Globus pallidus (tissue), 1 donor: ENCODE measurements at places on chromosomes 2 and 18.

DNA sequence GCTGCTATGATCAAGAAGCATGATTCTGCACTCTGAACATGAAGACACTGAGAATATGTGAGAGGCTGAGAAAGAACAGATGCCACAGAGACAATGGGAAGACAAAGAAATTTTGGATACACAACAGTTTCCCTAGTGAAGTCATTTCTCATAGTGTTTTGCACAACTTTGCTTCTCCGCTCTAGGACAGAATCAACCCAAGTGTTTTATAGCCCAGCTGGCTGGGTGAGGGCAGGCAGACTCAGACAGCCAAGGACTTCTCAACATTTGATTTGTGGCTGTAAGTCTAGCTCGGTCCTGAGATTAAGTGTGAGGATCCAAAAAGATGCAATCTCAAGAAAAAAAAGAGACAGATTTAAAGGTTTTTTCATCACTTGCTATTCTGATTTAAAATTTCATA lies 536.5 kb upstream of the CRIM1 start:
- DNase-seq = no peak

DNA sequence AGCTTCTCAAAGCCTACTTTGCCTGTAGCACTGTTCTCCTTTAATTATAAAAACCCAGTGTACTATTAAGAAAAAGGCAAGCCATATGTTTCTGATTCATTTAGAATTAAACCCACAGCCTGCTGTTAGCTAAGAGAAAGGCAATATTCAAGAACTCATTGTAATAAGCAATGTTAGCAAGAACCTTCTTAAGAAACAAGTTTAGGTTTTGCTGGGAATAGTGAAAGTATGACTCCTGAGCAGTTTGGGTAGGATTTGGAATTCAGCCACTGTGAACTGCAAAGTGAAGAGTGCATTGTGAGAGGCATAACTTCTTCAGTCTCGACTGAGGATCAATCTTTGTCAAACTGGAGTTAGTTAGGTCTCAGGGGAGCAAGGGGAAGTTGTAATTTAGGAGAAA lies 206.5 kb upstream of the NT5C1B start:
- DNase-seq = no peak

DNA sequence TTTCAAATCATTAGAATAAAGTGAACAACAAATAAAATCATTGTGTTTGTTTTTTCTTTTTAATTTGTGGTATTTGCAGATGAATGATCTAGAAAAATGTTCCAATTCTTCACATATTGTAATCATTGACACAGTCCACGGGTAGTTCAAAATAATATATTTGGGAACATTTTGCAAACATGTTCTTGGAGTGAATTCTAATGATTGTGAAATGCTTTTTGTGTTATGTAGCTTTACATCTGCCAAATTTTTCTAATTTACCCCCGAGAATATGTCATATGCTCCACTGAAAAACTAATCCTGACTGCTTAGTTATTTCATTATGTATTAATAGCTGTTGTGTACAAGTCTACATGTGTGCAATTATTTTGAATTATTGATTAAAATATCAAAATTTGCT lies 1468.4 kb upstream of the NXPH2 start:
- no peak for DNase-seq

GRCh38 chr2:163135256-163135655 lies 296.7 kb upstream of the KCNH7 start:
- DNase-seq = no peak
